NK-92 treated with Interleukin-12 subunit alpha and Interleukin-12 subunit beta, amount 100 ng/mL, for 24 hours (cell line): ENCODE measurements at places on chromosomes 7 and 10.

- peak; percentile 30 for DNase-seq
These were observed 29.5 kb upstream of the ARHGAP22 start for GRCh38 chr10:48634198-48634983.

DNA sequence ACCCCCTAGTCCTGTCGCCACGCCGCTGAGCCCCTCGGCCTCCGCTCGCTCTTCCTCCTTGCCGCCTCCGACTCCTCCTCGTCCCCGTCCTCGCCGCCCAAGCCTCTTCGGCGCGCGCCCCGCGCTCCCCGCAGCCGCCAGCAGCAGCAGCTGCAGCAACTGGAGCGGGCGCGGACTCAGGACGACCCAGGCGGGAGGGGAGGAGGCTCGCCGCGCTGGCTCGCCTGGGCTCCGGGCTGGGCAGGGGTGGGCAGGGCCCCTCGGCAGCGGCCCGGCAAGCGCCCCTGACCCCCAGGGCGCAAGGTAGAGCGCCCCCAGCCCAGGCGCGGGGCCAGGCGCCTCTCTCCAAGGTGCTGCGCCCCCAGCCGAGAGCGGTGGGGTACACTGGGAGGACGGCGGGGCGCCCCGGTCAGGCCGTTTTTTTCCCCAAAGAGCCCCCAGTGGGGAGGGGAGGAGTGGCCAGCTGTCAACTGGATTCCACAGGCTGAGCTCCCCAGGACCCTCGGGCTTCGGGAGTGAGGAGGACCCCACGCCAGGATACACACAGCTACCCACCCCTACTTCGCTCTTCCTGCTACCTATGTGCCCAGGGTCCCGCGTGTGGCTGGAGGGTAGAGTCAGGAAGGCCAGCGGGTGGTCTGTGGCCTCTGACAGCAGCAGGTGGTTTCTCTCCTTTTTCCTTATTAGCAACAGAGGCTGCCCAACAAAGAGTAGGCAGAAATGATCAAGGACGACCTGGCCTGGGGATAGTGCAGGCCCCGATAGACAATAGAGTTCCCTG lies 903 bp upstream of the KCNMA1 start:
- no peak for DNase-seq

DNA sequence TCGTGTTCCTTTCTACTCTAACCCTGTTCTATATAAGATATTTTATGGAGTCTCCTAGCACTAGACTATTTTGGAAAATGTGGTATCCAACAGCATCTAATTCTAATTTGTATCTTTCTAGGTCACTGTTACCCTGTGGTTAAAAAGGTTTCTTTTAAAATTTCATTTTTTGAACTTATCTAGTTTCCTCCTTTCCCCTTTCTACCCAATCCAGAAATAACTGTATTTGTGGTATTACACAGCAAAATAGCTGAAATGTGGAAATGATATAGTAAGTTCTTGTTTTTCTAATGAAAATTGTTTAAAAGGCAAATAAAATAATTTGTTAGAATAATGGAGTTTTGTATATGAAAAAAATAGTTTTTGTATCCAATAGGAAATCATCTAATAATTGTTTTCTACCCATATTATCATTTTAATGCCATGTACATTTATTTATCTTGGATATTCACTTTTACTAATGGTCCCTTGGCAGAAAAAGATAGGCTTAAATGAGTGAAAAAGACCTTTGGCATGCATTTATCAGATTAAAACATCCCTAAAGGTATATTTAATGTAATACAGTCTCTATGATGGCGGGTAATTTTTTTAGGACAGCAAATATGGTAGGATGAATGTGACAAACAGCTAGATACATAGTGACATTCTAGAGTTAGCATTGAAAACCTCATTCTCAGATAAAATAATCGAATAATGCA lies 175.5 kb upstream of the PLXDC2 start:
- DNase-seq: no peak

DNA sequence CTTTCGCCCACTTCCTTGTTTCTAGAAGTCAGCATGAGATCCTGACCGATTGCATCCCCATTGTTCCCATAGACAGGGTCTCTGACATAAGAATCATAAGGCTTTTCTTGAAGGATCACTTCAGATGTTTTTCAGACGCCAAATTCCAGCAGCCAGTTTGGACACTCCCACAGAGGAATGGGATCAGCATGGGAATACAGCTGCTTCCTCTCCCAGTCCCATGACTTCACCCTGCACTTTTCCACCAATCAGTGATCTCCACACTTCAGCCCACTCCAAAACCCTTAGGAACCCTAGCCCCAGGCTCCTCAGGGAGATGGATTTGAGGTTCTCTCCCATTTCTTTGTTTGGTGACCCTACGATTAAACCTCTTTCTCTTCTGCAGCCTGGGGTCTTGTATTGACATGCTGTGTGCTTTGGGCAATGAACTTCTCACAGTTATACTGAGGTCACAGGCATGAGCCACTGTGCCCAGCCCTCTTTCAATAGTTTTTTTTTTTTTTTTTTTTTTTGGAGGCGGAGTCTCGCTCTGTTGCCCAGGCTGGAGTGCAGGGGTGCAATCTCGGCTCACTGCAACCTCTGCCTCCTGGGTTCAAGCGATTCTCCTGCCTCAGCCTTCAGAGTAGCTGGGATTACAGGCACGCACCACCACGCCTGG lies 52.8 kb upstream of the CHST3 start:
- DNase-seq: no peak

GRCh38 chr7:18458830-18459229 lies 36.7 kb upstream of the HDAC9 start:
- DNase-seq: no peak

DNA sequence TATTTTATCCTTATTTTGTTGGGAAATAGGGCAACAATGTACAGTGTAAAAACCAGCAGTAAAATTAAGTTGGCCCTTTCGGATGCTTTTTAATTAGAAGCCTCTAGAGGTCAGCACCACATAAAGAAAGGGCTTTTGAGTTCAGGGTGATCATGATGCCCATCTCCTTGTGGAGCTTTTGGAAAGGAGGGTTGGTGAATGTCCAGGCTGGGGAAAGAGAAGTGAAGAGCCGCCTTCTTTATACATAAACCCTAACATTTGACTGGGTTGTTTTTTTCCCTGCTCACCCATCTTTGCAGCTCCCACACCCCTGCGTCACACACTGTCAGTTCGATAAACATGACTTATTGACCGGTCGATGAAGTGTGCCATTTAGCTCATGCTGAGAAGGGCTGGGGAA lies 29.8 kb downstream of the MTURN start:
- DNase-seq: no peak

DNA sequence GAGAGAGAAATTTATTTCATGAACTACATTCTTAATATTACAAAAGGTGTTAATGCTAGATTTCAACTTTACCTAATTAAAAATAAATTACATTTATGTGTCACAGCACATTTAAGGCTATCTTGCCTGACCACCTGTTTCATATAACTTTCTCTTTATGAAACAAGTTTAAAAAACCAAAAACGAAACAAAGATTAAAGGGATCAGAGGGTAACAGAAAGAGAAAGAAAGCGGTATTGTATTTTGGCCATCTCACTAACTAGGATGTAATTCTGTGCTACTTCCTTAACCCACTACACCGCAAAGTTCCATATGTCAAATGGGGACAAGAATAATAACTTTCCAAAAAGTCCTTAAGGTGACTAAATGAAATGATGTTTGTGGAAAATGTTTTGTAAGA lies 6.3 kb upstream of the RHOBTB1 start:
- DNase-seq: no peak

DNA sequence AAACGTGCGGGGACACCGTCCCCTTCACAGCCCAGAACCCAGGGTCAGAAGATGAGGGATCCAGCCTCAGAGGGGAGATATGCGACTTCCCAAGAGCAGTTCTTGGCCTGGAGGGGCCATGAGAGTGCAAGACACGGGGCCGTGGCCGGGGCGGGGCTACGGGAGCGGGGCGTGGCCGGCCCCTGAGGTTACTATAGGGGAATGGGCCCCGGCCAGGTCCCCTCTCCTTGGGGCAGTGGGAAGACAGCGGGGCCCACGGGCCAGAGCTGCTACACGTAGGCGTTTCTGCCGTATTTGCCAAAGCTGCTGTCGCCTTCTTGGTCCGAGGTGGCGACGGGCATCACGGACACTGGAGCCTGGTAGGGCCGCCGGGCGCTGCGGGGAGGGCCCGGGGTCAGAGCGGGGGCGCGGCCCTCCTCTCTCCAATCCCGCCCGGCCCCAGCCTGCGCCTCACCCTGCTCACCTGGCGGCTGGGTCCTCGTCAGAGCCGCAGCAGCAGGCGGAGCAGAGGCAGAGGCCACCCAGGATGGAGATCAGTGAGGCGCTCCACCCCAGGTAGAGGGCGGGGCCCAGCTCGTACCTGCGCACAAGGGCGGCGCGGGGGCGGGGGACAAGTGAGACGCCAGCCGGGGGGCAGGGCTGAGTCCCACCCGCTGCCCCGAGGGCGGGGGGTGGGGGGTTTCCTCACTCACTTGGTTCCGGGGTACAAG lies 5.3 kb downstream of the CLDN15 start:
- no peak for DNase-seq

GRCh38 chr10:10734356-10735064 lies 283.2 kb upstream of the CELF2 start:
- DNase-seq: no peak

DNA sequence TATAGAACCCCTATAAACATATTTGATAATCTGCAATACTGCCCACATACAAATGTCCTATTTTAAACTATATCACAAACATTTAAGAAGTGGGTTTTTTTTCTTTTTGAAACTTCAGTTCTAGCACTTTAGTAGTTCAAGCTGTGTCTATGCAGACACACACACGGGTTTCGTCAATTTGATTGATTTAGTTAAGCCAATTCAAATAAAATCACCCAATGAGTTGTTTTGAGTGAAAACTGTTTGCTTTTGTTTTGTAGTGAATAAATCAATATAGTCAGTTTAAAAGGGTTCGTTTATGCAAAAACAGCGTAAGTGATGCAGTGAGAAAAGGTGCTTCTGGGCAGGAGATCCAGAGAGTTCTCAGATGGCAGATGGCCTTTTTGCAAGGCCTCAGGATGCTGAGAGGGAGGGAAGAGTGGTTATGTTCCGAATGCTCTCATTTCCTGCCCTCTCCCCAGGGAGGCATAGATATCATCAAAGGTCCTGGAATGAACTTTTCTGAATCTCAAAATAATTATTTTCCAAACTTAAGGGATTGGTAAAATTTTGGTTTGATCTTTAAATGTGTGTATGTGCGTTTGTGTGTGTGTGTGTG lies 102.7 kb downstream of the AGMO start:
- no peak for DNase-seq

DNA sequence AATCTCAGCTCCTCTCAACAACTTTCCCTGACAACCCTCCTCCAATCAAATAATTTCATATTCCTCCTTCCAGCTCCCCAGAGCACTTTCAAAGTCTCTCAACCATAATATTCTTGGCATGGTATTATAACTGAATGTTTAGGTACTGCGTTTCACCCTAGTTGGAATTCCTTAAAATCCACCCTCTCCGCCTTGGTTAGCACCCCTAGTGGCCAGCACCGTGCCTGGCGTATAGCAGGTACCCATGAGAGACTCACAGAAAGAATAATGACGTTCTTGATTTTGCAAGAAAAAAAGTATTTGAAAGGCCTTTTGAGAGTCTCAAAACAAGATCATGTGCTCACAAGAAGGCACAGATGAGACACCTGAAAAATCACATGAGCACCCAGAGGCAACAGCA lies 50.9 kb downstream of the GLI3 start:
- DNase-seq: no peak

- DNase-seq: no peak
These were observed 23.0 kb upstream of the GRID1 start for GRCh38 chr10:86389441-86390193.

DNA sequence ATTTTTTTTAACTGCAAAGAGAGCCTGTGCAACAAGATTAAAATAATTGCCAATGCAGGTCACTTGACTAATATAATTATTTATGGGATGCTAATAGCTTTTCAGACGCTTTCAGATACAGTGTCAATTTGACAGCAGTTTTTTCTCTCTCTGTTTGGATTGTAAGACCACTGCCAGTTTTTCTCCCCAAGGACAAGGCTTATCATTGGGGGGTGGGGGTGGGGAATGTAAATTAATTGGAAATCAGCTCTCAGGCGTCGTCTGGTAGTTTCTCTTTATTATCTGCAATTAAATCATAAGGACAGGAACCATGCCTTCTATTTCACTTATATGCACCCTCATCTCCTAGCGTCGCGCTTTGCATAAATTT lies 559 bp upstream of the LRGUK start:
- no peak for DNase-seq

GRCh38 chr7:124168616-124169015 lies 135.7 kb upstream of the TMEM229A start:
- no peak for DNase-seq

DNA sequence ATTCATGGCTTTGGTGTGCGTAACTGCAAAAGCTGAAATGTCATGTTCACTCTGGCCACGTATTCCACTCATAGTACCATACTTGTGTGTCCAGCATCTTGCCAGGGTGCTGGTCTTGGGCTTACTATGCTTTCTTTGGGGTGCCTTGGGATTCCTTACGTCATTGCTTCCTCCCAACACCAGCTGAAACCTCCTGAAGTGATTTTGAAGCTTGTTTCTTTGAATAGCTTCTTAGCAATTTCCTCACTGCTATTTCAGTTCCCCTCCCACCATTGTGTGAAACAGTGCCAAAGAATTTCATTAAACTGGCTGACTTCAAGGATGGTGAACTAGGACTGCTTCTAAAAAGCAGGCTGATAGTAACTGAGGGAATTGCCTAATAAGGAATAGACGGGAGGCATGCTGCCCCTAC lies 36.9 kb downstream of the ENTPD1 start:
- DNase-seq: no peak

GRCh38 chr10:33129996-33130386 lies 172.0 kb upstream of the ITGB1 start:
- DNase-seq: no peak

DNA sequence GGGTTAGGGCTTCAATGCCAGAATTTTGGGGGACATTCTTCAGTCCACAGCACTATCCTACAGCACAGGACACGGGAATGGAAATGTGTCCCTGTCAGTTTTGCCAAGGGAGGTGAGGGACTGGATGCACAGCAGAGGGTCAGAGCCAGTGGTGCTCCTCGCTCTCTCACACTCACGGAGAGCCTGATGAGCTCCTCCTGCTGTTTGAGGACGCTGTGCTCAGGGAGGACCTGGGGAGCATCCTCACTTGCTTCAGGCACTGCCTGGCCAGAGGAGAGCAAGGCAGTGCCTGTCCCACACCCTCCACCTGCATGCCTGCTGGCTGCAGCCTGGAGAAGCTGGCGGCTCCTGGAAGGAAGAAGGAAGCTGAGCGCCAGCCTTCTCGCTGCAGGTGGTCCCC lies 58.6 kb downstream of the RAMP3 start:
- DNase-seq: no peak

GRCh38 chr10:44864051-44864450 lies 47.1 kb upstream of the TMEM72 start:
- DNase-seq: no peak

GRCh38 chr7:33334349-33334748 lies 205.0 kb downstream of the BBS9 start:
- DNase-seq: no peak

- DNase-seq: peak; percentile 60
These were observed 24.4 kb upstream of the PPIF start for GRCh38 chr10:79322616-79323543.

GRCh38 chr10:79189853-79190435 lies 121.2 kb downstream of the ZMIZ1 start:
- DNase-seq: no peak
